KG1 (cell line): ENCODE measurements at places on chromosomes 2 and 18.

DNA sequence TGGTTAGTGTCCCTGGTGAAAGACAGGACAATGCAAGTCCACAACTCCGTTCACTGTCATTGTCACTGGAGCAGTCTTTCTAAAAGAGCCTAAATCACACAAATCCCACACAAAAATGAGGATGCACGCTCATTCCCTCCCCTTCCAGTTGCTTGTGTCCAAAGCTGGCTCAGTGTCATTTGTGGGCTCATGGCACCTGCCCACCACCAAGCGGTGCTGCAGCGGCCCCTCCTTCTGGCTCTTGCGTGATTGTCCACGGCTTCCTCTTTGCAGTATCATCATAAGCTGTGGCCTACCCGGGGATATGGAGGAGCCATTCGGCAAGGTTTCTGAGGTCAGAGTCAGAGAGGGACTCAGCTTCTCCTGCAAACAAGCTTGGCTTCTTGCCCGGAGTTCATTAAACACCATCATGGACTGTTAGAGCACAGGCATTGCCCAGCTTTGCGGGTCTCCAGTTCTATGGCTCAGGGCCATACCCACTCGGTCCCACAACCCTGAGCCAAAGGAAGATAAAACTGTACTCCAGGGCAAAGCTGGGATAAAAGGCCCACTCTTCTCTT is 179.4 kb upstream of the AGAP1 start:
- no peak for DNase-seq

DNA sequence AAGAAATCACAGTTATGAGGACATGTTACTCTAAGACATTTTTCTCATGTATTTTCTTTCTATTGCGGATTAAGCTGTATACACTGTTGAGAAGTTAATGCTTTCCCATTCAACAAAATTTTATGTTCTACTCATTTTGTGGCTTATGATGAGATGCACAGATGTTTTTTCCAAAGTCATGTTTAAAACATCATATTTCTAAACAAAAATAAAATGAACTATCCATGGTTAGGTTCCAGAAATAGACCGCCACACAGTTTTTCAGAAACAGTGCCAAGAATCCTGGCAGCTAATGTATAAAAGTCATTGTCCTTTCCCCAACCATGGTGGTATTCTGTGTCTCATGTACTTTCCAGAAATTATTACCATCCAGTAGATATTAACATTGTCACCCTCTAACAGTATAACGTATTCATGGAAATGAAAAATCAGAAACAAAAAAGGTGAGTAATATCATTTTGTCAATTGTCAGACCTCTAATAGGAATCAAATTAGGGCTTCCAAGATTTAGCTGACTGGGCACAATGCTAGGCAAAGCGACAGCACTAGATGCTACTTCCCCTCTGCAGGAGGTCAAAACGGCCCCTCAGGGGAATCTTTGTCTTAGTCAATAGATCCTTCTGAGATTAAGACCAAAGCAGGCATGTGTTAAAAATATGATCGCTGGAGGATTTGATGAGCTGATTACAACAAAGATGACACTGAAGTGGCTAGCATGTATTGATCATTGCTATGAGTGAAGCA is 54.4 kb upstream of the ZNF397 start:
- DNase-seq, result no peak

GRCh38 chr18:33369711-33370449 is 70.6 kb downstream of the CCDC178 start:
- no peak for DNase-seq

- DNase-seq, result no peak
Observed at GRCh38 chr2:32715391-32715841, 87.6 kb downstream of the TTC27 start.

- no peak for DNase-seq
Observed at GRCh38 chr2:83949361-83949760, 509.7 kb downstream of the SUCLG1 start.

GRCh38 chr2:178297091-178297411 is 102.7 kb downstream of the OSBPL6 start:
- DNase-seq, result no peak

GRCh38 chr2:202035089-202035940 is 1.7 kb downstream of the FZD7 start:
- no peak for DNase-seq

DNA sequence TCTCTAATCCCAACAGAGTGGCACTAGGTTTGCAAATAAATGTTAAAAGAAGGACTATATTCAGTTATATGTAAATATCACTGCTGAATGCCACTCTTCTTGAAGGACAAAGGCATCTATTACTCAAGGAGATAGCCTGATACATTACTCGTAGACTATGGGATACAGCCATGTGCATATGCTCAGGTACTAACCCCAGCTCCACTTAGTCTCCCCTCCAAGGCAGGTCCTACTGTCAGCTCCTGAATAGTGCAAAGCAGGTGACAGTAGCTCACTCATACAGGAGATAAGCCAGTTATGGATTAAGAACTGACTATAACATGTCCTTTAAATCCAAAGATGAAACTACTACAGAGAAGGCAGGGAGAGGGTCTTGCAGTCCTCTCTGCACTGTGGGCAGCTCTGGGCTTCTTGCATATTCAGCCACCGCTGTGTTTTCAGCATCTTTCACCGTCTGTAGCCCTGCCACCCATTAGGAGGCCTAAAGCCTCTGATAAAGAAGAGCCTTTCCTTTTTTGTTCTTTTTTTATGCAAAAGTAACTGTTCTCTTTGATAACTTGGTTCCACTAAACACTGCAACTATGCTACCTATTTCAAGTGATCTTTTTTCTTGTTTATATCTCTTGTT is 135.1 kb upstream of the EPB41L3 start:
- no peak for DNase-seq

GRCh38 chr2:44996356-44996755 is 12.9 kb downstream of the SIX2 start:
- no peak for DNase-seq

DNA sequence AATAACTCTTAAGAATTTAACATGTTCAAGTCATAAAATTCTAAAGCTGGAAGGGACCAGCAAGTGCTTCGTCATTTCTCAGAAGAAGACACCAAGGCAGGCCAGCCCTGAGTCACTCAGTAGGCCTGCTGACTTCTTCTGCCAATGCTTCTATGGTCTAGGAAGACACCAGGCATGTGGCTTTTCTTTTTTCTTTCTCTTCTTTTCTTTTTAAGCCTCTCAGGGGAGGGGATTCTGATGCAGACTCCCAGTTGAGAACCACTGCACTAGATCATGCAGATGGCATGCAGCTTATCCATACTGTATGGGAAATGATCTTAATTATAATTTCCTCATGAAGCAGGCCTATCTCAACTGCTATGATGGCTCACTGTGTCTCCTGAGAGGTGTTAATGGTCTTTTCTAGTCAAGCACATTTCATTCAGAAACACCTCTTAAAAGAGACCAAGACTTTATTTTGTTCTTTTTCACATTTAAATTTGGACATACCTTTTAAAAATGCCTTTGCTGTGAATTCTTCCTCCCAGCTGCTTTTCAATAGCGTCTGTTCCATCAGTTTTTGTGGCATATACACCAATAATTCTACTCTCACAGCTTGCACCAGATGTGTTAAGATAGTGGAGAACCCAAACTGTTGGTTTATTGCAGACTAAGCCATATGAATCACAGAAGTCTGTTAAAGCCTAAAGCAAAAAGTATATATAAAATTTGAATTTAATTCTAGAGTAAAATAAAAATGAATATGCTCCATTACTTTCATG is 11.3 kb downstream of the KCTD18 start:
- no peak for DNase-seq

GRCh38 chr18:76850112-76850511 is 27.8 kb downstream of the ZNF236 start:
- DNase-seq, result no peak
